ENCODE measurements at places on chromosomes 1 and 21.

DNA sequence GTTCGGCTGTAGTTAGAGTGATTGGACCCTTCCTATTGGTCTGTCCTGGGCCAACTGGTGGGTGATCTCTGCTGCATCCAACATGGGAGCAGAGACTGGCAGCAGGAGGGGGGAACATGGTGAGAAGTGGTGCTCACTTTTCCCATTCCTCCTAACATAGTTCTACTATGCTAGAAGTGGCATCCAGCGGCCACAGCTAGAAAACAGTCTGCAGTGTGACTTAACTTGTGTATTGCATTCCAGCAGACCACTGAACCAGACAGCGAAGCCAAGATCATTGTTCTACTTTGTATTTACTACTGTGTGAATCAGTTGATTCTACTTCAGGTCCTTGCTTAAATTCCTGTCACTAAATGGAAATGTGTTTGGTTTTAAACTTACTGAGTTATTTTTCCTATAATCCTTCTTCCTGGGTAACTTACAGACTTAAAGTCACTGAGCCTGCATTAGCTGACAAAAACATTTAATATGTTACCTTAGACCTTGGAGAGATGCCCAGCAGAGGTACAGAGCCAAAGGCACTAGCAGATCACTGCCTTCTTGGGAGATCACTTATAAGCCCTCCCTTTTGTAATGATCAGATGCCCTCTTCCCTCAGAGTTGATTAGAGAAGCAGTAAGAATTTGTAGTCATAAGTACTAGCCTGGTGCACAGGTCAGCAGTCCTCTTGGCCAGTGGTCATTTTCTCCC is 8.2 kb downstream of the FABP3 start:
- no peak for DNase-seq

GRCh38 chr1:169869426-169869825 is 24.3 kb downstream of the SCYL3 start:
- no peak for DNase-seq

- peak; percentile 21 for DNase-seq
Observed at GRCh38 chr1:39539252-39539790, 37.3 kb downstream of the PABPC4 start.

GRCh38 chr1:89941110-89941766 is 53.7 kb upstream of the ZNF326 start:
- DNase-seq = no peak

DNA sequence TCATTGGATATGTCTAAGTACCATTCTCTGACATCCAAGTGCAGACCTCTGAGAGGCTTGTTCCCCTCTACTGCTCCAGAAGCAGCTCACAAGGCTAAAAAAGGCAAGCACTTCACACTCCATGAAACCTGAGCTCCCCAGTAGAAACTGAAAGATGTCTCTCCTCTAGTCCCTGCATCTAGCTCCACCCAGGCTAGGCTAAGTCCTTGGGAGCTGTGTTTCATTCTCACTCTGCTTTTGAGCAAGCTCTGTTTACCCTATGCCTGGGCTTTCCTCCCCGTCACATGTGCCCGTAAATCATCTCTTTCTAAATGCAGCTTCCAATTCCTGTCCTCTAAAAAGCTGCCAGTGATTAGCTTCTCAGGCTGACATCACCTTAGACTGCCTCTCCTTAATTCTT is 39.0 kb downstream of the LRRC71 start:
- DNase-seq = no peak

GRCh38 chr1:161987872-161988271 is 35.8 kb downstream of the OLFML2B start:
- no peak for DNase-seq
